ENCODE measurements at places on chromosomes 2 and 18.

DNA sequence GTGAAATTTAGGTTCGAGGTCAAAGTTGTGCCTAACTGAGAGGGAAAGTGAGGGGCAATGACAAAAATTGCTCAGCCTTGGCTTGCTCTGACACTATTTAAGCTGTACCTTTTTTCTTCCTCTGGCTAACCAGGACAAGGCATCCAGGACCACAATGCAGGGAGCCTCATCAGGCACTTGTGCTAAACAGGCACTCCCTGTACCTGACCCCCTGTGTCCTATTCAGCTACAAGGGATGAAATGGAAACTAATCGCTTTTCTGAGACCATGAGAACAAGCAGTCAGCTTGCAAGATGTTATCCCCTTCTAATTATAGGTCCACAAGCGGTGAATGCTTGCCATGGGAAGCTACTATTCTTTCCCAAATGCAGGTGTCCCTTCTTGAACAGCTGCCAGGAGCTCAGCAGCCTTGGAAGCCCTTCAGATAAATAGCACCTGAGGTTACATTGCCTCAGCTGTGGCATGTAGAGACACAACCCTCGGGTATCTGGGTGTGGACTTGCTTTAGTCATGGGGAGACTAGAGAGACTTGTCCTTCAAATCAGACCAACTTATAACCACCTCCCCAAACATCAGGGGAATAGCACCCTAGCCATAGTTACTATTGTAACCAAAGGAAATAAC, 19.1 kb upstream of the ITGA6 start:
- no peak for DNase-seq

- no peak for DNase-seq
These were observed 13.7 kb upstream of the DAPL1 start for GRCh38 chr2:158781353-158781961.

- DNase-seq: no peak
These were observed 476 bp upstream of the MSH2 start for GRCh38 chr2:47402555-47402804.

- DNase-seq: peak; percentile 32
These were observed 33.7 kb downstream of the KCNIP3 start for GRCh38 chr2:95330794-95331338.
